ENCODE measurements at places on chromosomes 7 and 10.

DNA sequence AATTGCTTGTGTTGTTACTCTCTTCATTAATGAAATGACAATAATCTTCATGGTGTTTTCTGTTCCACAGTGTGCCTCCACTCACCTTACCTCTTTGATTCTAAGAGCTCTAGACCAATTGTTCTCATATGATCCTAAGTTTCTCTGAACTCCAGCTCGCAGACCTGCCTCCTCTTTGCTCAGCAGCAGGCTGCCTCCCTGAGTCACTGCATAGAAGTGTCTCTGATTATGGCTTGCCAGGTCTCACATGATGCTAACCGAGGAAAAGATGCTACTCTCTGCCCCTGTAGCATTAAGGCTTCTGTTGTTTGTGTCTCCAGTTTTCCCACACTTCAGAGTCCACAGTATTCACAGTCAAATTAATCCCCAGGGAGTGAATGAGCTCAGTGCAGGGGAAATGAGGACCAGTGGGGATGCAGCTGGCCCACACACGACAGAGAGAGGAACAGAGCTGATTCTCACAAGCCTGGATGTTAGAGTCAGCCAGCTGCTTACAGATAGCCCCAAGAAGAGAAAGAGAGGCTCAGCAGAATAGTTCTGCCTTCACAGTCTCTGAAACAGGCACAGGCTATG is 145.9 kb upstream of the EGR2 start:
- no peak for DNase-seq

GRCh38 chr10:108490944-108491343 is 1326.4 kb upstream of the SORCS1 start:
- no peak for DNase-seq

- DNase-seq = no peak
Measured at GRCh38 chr7:69817121-69817520, 218.8 kb downstream of the AUTS2 start.

DNA sequence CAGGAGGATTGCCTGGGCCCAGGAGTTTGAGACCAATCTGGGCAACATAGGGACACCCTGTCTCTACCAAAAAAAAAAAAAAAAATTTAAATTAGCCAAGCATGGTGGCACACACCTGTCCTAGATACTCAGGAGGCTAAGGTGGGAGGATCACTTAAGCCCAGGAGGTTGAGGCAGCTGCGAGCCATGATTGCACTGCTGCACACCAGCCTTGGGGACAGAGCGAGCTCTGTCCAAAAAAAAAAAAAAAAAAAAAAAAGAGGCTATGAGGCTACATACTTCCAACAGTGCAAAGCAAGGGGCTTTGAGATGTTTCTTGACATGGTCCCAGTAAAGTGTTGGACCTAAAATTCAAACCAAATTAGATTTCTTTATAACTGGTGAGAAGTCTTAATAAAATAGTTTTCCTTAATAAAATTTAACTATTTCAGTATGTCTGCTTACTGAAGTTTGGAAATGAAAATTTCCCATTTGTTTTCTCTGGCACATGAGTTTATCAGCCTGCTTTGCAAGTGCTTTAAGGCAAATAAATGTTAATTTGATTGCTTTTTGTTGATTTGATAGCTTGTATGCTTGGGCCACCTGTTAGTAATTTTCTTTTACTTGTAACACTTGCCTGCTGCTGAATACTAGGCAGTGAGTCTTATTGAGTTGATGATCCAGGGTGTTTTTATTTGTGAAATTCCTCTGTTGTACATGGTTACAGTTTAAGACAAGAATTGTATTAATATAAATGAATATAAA is 16.1 kb downstream of the CALU start:
- DNase-seq = no peak

- DNase-seq = no peak
Measured at GRCh38 chr7:89934101-89934500, 220.2 kb upstream of the STEAP1 start.

DNA sequence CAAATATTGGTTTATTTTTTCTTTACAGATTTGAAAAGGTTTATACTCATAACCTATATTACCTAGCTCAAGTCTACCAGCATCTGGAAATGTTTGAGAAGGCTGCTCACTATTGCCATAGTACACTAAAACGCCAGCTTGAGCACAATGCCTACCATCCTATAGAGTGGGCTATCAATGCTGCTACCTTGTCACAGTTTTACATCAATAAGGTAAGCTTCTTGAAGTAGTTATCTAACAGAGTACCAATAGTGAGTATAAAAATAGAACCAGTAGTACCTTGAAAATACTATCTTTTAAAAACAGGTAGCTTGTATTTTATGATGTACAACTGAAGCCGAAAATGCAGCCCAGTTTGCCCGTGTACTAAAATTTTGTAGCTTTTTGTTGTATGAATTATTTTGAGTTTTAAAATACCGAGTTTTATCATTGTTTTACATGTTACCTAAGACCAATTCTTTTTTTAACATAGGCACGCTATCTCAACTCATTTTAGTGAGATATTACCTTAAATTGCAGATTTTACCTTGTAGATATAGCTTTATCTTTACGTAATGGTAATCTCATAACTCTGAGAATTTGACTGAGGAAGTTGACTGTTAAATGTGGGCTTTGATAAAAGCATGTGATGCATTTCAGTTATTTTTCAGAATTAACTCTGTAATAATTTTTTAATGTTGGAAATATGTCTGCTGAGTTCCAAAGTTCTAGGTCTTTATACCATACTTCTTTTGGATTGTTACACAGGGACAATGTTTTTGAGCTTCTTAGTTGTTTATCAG is 17.3 kb downstream of the KIFBP start:
- DNase-seq = no peak

DNA sequence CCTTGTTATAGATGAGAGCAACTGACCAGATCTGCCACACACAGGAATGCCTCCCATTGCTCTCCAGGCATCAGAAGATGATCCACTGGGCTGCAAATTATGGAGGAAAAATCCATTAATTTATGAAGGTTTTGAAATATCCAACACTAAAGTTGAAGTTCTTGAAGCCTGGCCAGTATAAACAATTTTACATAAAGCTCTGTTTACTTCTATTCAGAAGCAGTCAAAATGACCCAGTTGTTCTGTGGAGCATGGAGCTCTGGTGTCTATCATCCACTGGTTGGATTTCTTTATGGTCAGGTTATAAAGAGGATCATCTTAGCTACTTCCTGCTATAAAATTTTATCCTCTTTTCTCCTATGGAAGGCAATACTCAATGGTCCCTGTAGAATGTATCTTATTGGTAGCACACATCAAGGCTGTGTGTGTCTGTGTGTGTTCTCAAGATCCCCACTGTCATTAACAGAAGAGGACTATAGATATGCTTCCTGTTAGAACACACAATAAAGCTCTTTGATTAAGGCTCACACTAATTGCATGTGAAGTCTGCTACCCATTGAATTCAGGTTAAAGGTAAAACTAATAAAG is 747.4 kb downstream of the SUGCT start:
- no peak for DNase-seq

- DNase-seq = no peak
Measured at GRCh38 chr7:158539711-158540146, 47.9 kb downstream of the PTPRN2 start.

DNA sequence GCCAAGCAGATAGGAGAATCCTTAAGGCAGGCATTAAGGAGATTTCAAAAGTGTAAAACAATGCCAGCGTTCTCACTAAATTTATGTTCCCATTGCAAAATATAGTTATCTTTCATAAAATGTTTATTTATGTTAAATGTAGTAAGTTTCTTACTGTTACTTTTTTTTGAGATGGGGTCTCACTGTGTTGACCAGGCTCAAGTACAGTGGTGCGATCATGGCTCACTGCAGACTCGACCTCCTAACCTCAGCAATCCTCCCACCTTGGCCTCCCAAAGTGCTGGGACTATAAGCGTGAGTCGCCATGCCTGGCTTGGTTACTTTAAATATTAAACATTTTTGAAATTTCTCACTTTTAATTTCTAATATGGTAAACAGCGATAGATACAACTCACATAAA is 31.8 kb upstream of the PRKAR2B start:
- no peak for DNase-seq

DNA sequence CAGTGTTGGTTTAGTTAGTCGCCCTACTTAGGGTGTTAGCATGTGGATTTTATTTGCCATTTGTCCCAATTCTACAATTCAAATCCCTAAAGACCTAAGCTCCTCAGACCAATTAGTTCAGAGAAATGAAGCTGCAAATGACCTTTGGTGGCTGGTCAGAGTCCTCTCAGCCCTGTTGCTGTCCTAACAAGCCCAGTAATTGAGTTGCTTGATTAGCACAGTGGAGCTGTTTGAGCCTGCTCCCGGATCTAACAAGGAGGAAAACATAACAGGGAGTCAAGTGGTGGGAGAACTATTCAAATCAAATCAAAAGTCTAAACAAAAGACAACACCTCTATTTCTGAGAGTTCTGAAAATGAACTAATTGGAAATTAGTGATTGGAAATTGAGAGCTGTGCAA is 22.1 kb downstream of the ZDHHC6 start:
- DNase-seq = no peak

GRCh38 chr7:92678291-92678920 is 88.2 kb upstream of the FAM133B start:
- no peak for DNase-seq

GRCh38 chr10:74801447-74801846 is 25.0 kb upstream of the KAT6B start:
- no peak for DNase-seq

DNA sequence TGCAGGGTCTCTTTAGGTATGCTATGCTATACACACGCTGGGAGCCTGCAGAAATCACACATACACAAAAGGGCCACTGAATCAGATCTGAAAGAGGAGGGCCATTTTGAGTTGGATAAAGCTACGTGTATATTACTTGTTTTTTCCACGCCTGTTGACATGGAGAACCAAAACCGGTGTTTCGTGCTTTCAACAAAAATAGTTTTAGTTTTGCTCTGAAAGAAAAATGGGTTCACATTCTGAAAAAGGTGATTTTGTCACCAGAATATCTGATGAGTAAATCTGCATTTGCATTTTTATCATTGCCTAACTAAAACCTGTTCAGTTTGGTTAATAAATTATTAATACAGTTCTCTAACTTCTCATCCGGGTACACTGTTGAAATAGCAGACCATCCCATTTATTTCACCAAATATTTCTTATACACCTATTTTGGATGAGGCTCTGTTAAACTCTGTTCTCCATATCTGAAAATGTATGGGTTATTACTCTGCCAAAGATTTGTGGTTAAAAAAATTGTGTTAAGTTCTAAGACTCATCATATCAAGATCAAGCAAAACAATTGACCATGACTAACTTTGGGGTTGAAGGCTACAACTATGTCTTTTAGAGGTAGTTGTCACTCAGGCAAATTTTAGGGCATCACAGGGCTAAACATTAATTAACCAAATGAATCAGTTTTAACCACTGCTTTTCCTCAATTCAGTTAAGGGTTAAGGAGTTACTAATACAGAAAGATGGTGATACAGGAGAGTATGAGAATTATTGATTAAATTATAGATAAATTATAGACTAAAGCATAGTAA is 101.2 kb upstream of the RPA3 start:
- DNase-seq = no peak

GRCh38 chr7:75963381-75963995 is 30.9 kb downstream of the TMEM120A start:
- no peak for DNase-seq

GRCh38 chr7:97846945-97847344 is 25.3 kb downstream of the ASNS start:
- no peak for DNase-seq

- DNase-seq = peak; percentile 24
Measured at GRCh38 chr10:86536294-86536861, 14.8 kb upstream of the WAPL start.

- DNase-seq = no peak
Measured at GRCh38 chr10:112783351-112784021, 166.6 kb upstream of the TCF7L2 start.

DNA sequence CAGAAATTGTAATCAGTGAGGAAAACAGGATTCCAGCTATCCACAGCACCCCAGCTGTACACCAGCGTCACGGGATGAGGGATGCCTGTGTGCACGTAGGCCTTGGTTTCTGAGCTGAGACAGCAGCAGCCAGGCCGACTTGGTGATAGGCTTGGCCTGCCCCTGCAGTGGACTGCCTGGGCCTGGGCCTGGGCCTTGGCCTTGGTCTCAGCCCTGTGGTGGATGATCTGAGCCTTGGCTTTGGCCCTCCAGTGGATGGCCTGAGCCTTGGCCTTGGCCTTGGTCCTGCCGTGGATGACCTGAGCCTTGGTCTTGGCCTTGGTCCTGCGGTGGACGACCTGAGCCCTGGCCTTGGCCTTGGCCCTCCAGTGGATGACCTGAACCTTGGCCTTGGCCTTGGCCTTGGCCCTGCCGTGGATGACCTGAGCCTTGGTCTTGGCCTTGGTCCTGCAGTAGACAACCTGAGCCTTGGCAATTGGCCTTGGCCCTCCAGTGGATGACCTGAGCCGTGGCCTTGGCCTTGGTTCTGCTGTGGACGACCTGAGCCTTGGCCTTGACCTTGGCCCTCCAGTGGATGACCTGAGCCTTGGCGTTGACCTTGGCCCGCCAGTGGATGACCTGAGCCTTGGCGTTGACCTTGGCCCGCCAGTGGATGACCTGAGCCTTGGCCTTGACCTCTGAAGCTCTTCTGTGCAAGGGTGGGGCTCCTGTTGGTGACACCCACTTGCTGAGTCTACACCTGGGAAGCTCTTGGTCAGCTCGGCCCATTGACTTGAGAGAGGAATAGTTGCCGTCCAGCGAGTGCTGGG is 93.8 kb downstream of the CUX1 start:
- DNase-seq = no peak

DNA sequence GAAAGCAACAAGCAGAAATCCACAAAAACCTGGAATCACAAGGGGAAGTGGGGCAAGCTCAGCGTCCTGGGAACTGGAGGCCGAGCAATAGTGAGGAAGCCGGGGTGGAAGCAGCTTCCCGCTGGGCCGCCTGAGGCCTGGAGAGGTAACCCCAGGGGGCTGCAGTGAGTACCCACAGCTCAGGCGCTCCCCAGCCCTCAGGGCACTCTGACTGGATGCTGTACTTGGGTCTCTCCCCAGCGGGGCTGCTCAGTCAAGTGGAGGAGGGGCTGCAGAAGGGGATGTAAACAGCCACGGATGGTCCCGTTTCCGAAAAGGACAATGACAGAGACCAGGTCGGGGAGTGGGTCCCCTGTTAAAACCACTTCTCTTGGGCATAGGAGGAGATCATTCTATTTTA is 50.3 kb downstream of the SLIT1 start:
- DNase-seq = no peak

DNA sequence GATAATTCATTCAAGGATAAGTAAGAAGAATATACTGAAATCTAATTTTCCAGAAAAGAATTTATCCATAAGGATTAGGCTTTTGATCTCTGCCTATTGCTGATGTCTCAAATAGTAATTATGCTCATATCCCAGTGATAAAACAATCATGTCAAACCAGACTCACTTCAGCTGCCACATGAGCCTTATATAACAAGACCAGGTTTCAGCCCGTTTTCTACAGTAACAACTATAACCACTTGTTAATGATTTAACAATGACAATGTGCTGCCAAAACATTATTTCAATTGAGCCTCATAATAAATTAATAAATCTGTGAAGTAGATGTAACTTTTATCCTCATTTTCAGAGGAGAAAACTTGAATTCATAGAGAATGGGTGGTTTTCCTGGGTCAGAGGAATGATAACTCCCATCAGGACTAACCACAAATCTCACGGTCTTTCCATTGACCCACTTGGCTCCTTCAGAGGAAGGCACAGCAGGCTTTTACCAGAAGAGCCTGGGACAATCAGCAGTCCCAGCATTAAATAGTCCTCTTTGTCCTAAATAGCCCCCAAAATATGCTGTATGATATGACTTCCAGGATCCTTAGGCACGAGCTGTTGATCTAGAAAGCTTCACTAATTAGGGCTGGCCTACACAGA is 42.5 kb upstream of the SLIT1 start:
- DNase-seq = no peak

All from naive B cell (primary cell).